Naive thymus-derived CD8-positive, alpha-beta T cell (primary cell): ENCODE measurements at places on chromosomes 16 and 17. TPM values are rescaled to one million over a fixed set of nuclear protein-coding genes. Genes with fewer than 3 reads are reported as not detected.

DNA sequence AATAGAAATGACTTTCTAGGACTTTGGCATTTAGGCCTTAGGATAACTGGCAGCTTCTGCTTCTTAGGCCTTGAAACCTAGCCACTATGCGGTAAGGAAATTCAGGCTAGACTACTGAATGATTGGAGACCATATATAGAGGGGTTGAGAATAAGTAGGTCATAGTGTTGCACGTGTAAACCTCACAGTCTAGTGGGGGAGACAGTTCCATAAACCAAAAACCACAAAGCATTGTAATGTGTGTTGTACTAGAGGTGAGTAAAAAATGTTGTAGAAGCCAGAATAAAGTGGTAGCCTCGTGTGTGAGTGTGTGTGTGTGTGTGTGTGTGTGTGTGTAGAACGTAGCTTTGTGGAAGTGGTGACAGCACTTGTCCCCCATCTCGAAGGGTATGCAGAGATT lies 188.5 kb downstream of the MAP2K6 start:
- DNase-seq: no peak

- DNase-seq: no peak
Observed at GRCh38 chr17:42077755-42078154, 20.5 kb downstream of the ZNF385C start.

GRCh38 chr17:82400206-82400605 lies 17.9 kb upstream of the HEXD start:
- DNase-seq: peak; percentile 18

CACNG3 gene
- total RNA-seq: not detected

BORCS6 gene
- total RNA-seq: 15.1 TPM

EFCAB13 gene
- total RNA-seq: 42.8 TPM
